ENCODE measurements at places on chromosomes 16 and 17.

GRCh38 chr16:64206862-64207261, 915.0 kb downstream of the CDH11 start:
- DNase-seq, result no peak

- no peak for DNase-seq
Observed at GRCh38 chr16:52577130-52577706, 30.3 kb upstream of the TOX3 start.

- no peak for DNase-seq
Observed at GRCh38 chr17:56176091-56176490, 22.8 kb downstream of the ANKFN1 start.

- DNase-seq, result peak; percentile 76
Observed at GRCh38 chr17:57408071-57408811, 151.9 kb downstream of the MSI2 start.

- DNase-seq, result no peak
Observed at GRCh38 chr17:39517224-39517623, 55.9 kb downstream of the CDK12 start.

GRCh38 chr17:30947796-30948195, 23.0 kb upstream of the RNF135 start:
- DNase-seq, result no peak

- DNase-seq, result no peak
Observed at GRCh38 chr17:40072040-40072734, 9.4 kb downstream of the THRA start.

DNA sequence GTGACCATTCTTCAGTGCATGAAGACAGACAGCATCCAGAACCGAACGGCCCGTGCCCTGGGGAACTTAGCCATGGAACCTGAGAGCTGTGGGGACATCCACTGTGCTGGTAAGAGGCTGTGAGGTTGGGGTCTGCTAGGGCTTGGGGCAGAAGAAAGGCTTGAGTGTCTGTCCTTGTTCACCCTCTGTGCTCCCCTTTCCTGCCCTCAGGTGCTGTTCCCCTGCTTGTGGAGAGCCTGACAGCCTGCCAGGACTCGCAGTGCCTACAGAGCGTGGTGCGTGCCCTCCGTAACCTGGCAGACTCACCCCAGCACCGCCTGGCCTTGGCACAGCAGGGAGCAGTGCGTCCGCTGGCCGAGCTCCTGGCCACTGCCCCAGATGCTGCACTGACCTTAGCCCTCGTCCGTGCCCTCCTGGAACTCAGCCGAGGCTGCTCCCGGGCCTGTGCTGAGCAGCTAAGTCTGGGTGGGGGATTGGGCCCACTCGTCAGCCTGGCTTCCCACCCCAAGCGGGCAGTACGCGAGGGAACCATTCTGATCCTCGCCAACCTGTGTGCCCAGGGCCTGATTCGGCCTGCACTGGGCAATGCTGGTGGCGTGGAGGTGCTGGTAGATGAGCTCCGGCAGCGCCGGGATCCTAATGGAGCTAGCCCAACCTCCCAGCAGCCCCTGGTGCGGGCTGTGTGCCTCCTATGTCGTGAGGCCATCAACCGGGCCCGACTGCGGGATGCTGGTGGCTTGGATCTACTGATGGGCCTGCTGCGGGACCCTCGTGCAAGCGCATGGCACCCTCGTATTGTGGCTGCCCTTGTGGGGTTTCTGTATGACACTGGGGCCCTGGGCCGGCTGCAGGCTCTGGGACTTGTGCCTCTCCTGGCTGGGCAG, 2.9 kb downstream of the ARMC5 start:
- DNase-seq, result no peak

DNA sequence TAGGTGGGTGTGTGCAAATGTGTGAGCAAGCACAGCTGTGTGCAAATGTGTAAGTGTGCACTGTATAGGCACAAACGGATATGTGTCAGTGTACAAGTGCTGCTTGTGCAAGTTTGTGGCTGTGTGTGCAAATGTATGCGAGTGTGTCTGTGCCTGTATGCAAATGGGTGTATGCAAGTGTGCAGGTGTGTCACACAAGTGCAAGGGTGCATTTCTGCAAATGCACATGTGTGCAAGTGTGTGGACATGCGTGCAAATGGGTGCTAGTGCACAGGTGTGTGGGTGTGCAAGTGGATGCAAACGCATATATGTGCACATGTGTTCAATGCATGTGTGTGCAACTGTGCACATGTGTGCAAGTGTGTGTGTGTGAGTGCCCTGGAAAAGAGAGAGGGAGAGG, 76.5 kb upstream of the TNRC6C start:
- no peak for DNase-seq

- DNase-seq, result no peak
Observed at GRCh38 chr17:32803544-32803943, 73.4 kb downstream of the MYO1D start.

GRCh38 chr16:57462209-57462977, at the start of gene POLR2C:
TSS of gene POLR2C (plus strand) at chr16:57462679. CDS start at chr16:57462725, 46 bp downstream.
- DNase-seq, result peak; percentile 94

GRCh38 chr17:55453839-55454557, 32.4 kb upstream of the MMD start:
- no peak for DNase-seq

GRCh38 chr16:56343661-56344517, 81.5 kb downstream of the AMFR start:
- DNase-seq, result no peak

- no peak for DNase-seq
Observed at GRCh38 chr17:8116776-8117175, 1.5 kb downstream of the ALOXE3 start.

All from activated CD4-positive, alpha-beta T cell treated with anti-CD3 and anti-CD28 coated beads, Interleukin-10, Interleukin-2, amounts not matched to agents 100 ng/mL and 50 ng/mL, durations not matched to agents 16 hours and 8 hours (primary cell).